ENCODE measurements at places on chromosomes 5 and 9. TPM values are rescaled to one million over a fixed set of nuclear protein-coding genes. Genes with fewer than 3 reads are reported as not detected.

DNA sequence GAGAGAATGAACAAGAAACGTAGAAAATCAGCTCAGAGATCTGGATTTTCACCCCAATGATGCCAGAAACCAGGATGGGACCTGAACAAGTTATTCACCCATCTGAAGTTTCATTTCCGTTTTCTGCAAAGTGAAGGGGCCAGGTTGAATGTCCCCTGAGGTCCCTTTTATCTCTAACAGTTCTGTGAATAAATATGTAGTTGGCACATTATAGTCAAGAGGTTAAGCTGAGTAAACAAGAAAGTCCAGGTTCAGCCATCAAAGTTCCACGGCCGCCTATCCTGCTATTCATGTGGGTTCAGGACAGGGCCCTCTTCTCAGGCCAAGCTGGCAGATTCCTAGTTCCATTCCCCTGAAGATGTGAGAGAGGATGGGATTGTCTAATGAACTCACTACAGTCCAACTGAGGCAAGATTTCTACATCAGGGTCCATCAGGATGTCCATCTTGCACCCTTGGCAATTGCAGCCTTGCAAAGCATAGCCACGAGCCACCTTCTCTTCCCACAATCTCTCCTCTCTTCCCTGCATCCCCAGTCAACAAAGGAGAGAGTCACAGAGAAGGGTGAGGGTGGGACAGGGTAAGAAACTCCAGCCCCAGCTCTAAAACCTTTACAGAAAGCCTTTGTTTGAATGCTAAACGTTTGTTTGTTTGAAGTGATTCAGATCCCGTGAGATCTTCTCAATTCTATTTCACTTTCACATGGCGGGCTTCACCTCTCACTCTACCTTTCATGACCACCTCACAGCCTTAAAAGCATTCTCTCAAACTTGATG, 311.0 kb downstream of the SLIT3 start:
- no peak for DNase-seq

DNA sequence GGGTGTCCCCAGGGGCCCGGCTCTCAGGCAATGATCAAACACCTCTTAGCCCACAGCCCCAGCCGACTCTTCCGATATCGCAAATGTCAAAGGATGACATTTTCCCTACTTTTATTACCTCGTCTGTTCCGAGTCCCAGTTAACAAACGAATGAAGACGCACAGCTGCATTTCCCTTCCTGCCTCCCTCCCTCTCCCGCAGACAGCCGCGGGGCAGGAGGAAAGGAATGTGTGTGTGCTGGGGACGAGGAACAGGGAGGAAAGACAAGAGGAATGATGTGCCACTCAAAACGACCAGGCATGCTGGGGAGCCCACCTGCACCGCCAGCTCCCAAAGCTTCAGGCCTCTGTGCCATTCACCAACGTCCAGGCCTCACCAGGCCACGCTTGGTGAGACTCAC, 125.9 kb upstream of the SARDH start:
- DNase-seq, result no peak

DNA sequence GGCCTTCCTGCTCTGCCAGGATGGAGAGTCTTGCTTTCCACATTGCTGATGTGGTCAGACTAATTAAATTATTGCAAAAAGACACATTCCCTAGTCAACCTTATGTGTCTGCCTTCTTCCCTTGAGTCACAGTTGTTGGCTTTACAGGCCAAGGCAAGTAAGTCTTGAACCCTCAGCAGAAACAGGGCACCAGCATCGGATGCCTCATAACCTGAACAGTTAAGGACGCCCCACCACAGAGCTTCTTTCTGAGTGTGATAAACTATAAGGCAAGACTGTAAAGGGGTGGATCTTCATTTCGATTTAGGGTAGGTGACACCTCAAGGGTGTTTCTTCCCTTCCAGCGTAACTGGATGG, 670 bp upstream of the KIF2A start:
- DNase-seq, result no peak

- no peak for DNase-seq
These were observed 71.5 kb upstream of the ELL2 start for GRCh38 chr5:96033116-96033515.

GRCh38 chr5:32201122-32201753, 27.1 kb upstream of the GOLPH3 start:
- DNase-seq, result no peak

DNA sequence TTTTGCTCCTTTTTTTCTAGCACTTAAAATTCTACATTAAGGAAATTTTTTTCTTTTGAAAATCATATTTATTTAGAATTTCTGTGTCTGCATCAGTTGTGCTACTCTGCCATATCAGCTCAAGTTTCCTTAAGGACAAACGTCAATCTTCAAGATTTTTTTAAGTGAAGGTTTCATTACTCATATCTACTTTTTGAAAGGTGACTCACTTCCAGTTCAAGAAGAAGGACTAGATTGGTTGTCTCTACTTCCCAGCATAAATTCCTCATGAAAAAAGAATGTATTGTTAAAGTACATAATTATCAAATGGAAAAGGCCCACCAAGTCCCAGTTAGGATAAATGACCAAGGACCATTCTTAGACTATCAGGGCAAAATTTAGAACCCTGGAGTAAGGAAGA, 626.5 kb downstream of the DMRTA1 start:
- DNase-seq, result no peak

DNA sequence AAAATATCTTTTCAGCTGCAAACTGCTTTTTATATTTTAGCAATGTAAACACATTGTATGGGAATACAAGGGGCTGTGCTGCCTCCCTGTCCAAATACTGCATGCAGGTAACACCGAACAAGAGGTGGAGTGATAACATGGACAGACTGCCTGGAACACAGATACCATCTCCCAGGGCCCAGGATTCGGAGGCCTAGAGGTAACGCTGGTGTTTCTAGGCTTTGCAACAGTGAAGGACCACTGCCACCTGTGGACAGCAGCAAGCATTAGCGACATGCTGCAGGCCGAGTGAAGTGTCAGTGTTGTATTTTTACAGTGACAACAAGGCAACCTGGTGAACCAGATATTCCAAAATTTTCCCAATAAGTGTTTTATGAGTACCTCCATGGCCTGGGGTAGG, 379.1 kb downstream of the DMRT2 start:
- DNase-seq, result no peak

- DNase-seq, result no peak
These were observed 29.3 kb upstream of the RPS23 start for GRCh38 chr5:82307451-82307850.

- no peak for DNase-seq
These were observed 37.8 kb upstream of the FUBP3 start for GRCh38 chr9:130541533-130541932.

DNA sequence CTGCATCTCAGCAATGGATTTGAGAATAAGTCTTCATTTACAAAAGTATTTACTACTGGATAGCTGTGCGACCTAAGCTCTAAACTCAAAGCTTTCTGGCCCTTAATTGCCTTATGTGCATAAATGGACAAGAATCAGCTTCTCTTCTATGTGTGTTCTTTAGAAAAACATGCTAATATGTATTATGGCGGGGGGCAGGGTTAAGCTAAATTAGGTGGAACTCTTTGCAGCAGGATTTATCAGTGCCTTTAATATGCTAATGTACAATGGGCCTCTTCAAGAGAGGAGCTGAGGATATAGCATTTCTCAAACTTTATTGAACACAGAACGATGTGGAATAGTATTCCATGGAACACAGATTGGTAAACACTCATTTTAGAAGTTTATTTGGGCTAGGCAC, 10.0 kb upstream of the NIPAL4 start:
- DNase-seq, result no peak

DNA sequence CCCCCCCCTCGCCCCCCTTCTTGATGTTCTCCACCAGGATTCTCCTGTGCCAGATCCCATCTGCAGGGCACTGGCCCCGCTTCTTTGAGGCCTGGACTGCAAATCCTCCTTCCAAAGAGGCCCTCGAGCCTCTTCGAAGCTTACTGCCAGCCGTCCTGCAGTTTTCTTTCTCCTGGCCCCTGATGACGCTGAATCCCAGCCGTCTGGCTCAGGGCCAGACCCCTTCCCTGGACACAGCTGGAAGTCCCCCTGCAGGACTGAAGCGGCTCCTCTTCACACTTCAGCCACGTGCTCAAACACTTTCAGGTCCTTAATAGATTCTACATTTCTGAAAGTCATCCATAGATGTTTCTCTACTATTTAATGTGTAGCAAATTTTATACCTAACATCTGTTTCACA, 121.5 kb downstream of the EHMT1 start:
- DNase-seq, result no peak

DNA sequence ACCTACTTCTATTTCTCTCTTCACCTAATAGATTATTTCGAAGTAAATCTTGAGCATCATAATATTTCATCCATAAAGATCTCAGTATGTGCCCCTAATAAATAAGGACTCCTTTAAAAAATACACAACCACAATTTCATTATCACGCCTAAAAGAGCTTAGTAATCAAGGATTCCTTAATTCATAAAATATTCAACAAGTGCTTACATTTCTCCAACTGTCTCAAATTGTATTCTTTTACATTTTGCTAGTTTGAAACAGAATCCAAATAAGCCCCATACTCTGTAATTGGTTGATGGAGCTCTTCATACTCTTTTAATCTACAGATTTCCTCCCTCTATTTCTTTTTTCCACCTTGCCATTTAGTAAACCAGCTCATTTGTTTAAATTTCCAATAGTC, 317.6 kb downstream of the NDUFS4 start:
- DNase-seq, result no peak

DNA sequence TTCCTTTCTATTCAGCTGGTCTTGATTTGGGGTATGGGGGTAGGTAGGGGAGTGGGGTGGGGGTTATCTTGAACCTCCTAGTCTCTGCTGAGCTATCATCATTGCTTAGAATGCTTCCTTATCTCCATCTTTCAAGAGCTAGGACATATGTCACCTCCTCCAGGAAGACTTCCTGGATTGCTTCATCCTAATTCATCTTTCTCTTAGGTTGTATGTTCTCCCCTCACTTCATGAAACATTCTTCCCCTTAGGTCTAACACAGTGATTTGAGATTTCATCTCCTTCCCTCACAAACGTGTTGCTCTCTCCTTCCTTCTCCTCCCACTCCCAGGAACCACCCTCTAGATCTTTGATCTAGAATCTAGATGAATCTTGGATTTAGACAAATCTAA, 2.4 kb upstream of the SYNPO start:
- DNase-seq, result no peak

GRCh38 chr5:155017610-155018009, 4.1 kb downstream of the KIF4B start:
- DNase-seq, result no peak

DNA sequence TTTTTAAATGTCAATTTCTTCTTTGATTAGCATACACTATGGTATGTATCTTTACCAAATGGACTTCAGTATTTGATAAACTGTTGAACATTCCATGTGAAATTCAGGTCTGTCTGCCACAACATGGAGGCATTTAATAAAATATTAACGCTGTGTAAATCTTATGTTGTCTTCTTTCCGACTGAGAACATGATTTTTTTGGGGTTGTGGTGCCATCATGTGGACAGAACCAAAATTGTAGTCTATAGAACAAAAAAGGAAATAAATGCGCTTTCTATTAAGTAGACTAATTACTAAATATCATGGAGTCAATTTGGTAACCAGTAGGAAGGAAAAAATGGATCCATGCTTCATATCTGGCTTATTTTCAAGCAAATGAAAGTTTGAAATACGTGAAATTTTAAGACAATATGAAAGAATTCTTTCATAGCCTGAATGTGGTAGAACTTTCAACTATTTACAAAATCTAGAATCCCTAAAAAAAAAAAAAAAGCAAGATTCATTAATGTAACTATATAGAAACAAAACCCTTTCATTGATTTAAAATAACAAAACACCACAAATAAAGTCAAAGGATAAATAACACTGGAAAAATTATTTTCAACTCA, 2.8 kb upstream of the PLK2 start:
- DNase-seq, result no peak

DNA sequence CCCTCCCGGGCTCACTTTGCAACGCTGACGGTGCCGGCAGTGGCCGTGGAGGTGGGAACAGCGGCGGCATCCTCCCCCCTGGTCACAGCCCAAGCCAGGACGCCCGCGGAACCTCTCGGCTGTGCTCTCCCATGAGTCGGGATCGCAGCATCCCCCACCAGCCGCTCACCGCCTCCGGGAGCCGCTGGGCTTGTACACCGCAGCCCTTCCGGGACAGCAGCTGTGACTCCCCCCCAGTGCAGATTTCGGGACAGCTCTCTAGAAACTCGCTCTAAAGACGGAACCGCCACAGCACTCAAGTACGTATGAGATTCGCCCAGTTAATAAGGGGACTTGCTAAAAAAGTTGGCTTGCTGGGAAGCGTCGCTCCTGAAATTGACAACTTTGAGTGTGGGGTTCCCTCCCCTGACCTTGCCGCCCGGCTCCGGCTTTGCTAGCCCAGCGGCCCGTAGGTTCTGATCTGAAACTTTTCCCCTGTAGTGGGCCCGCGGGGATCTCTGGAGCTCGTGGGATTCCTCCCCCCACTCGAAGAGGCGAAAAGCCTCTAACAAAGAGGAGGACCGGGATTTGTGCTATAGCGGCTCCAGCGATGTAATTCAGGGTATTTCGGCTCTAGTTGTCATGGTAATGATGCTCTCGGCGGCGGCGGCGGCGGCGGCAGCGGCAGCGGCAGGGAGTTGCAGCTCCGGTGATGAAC, 572 bp downstream of the NR4A3 start:
- peak; percentile 44 for DNase-seq

DNA sequence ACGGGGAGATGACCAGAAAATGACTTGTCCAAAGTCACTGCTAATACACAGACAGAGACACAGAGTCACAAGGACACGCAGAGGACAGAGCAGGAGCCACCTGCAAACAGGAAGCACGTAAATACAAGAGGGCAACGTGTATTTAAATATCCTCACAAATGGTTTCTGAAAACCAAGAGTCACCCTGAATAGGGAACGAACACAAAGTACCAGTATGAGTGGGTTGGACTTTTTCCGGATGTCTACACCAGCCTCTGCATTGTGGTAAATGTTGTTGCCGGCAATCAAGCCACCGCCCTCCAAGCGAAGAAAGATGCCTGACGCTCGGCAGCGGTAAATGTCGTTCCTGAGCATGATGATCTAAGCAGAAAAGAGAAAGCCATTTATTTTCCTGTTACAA, 44.5 kb downstream of the FBXO10 start:
- DNase-seq, result peak; percentile 24

GRCh38 chr5:95966005-95966404, 4.4 kb upstream of the ELL2 start:
- DNase-seq, result no peak

The IFNA5 gene
- total RNA-seq, result not detected

The PDGFRB gene
- 0.66 TPM for total RNA-seq

The SPINK4 gene
- not detected for total RNA-seq

The TMEM174 gene
- not detected for total RNA-seq

The PDZD2 gene
- total RNA-seq, result 0.15 TPM

Measured in CD8-positive, alpha-beta memory T cell (primary cell).